ENCODE measurements at places on chromosomes 1 and 21.
A peak's percentile ranks its signal among the peaks of the same experiment; 100 is the strongest.

DNA sequence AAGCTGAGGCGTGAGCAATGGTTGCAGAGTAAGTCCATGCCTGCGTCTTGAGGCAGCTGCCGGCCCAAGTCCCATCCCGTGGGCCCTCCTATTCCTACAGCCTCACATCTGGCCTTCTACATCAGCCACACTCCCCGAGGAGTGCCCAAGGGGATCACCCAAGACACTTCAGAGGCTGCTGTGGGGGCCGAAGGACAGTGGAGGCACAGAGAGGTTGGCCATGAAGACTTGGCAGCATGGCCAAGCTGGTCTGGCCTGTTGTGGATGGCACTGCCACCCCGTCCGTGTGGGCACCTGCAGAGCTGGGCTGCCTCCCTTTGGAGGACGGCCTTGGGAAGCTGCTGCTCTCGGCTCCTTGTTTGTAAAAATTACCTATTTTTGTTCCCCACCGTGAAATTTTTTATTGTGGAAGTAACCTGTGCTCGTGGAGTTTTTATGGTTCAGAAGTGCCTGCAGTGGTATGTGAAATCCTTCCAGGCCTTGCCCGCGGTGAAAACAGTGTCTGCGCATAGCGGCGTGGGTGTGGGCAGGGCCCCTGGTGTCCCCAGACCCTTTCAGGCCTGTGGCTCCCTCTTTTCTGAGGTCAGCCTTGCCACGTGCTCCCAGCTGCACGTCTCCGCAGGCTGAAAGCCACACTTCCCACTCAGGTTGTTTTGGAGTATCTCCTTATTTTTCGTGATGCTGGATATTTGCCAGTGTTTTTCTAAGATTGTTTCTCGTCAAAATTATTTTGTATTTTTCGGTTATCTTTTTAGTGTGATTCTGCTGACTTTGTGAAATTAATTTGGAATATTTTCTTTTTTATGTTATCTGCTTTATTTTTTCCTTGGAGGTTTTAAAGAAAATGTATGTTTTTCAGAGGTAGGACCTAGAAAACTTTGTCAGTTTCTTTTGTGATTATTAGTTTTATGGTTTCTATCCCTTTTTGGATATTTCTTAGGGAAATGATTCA lies 20.6 kb downstream of the SLX9 start:
- no peak for DNase-seq

- DNase-seq: no peak
Measured at GRCh38 chr1:87296206-87296605, 32.5 kb upstream of the LMO4 start.

GRCh38 chr1:11316701-11317100 lies 43.7 kb downstream of the UBIAD1 start:
- DNase-seq: no peak

DNA sequence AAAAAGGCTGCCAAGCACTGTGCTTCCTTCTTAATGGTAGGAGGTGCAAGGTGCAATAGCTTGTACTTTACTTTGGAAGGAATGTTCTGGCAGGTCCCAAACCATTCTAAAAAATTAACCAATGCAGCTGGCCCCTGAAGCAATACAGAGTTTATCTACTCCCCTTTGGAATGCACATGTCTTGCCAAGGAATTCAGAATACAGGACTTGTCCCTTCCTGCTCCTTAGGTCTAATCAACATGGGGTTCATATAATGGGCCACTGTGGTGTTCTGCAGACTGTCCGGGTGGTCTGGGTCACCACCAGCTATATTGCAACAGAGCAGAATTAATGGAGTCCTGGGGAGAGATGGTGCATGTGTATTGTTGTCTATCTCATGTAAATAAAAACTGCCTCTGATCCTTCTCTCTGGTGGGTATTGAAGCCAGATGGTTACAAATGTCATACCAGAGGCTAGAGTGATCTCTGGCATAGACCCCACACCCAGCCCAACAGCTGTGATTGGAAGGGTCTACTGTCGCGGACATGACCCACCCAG lies 112.8 kb downstream of the RIPK4 start:
- no peak for DNase-seq

DNA sequence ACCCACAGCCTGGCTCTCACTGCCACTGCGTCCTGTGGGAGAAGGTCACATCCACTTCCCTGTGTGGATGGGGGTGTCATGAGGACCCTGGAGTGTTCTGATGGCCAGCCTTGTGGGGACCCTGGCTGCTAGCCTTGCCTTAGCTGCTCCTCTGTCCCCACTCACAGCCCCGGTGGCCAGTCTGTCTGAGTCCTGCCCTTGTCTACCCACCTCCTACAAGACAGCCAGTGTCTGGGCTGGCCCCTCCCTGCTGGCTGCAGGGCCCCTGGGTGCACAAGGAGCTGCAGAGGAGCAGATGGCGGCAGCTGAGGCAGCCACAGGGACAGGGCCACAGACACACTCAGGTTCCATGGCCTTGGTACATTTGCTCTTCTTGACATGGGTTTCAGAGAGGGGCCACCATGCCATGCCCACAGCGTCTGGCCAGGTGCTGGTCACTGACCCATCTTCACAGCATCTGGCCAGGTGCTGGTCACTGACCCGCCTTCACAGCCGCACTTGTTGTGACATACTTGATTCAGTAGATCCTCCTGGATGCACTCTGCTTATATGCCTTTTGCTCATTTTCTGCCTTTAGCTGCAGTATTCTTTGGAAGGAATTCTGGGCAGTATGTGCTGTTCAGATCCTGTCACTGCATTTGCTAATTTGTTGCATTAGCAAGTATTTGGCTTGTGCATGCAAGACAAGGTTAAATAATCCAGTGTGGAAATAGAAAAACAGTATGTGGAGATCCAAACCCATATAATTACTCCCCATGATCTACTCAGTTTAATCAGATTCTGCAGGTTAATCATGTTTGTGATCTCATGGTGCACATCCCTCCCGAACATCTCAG lies 157.8 kb downstream of the PCBP3 start:
- no peak for DNase-seq

GRCh38 chr1:241799416-241799815 lies 48.6 kb upstream of the EXO1 start:
- DNase-seq: no peak

DNA sequence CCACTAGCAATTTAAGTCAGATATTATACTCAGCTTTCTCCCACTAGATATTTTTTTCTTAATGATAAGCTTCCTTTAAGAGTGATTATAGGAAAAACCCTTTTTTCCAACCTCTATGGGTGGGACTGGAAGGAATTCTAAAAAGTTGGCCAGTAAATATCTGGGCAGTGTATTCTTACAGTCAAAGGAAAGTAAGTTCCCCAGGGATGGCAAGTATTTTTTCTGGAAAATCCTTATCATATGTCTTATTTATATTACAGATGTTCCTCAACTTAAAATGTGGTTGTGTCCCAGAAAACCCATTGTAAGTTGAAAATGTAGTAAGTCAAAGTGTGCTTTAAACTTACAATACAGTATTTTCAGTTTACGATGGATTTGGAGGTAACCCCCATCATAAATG lies 29.2 kb downstream of the CMPK1 start:
- DNase-seq: no peak

- DNase-seq: no peak
Measured at GRCh38 chr1:163863731-163864130, 542.0 kb downstream of the NUF2 start.

DNA sequence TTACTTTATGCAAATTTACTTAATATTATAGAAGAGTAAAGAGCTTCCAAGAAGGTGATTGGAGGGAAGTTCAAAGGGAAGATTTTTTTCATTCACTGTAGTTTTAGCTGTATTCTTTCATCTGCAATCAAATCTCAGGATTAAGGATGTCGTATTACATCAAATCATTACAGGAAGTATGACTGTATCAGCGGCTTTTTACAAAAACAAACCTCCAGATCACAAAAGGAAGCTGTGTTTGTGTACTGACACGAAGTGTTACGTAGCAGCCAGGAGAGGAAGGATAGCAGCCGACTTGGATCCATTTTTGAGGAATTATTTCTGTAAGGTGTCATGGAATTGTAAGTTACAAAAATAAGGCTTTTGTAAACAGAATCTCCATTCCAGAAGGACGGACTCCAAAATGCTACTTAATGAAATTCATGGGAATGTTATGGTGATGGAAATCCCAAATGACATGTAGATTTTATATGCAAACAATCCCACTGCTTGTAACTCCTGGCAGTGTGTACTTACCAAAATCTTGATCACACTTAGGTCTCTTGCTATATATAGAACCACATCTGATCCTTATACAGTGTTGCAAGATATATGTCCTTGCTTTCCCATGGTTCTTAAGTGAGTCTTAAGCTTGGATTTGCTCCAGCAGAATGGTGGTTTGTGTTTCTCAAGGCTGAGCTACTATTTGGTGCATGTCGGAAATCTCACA lies 49.8 kb downstream of the KCNJ15 start:
- no peak for DNase-seq

- no peak for DNase-seq
Measured at GRCh38 chr1:45979778-45980176, 152.7 kb downstream of the PIK3R3 start.

DNA sequence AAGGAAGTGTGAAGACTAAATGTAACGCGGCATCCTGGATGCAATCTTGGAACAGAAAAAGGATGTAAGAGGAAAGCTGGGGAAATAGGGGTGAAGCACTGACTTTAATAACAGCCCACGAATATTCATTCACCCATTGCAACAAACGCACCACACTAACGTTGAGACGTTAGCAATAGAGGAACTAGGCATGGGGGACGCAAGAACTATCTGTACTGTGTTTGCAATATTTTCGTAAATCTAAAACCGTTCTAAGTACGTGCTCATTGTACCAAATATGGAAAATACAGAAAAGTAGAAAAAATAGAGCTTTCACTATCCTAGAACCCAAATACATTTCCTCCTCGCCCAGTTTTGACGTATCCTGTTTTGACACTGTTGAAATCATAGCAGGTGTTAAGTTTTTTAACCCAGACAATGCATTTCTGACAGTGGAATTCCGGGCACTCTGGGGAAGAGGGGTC lies 3.9 kb downstream of the LAPTM5 start:
- peak; percentile 72 for DNase-seq

DNA sequence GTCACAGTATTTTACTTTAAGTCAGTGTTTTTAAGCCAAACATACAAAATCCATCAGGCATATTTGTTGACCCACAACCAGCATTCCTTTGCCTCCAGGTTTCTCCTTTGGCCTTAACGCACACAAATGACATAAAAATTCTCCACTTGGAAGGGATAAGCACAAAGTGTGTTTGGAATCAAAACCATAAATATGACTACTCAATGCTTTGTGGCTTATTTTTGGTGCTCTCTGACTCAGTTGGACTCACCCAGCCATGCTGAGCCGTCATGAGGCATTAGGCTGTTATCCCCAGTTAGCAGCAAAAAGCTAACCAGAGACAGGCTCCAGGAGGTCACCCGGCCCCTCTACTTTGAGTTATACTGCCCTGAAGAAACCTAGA lies 948 bp downstream of the PRUNE1 start:
- no peak for DNase-seq

DNA sequence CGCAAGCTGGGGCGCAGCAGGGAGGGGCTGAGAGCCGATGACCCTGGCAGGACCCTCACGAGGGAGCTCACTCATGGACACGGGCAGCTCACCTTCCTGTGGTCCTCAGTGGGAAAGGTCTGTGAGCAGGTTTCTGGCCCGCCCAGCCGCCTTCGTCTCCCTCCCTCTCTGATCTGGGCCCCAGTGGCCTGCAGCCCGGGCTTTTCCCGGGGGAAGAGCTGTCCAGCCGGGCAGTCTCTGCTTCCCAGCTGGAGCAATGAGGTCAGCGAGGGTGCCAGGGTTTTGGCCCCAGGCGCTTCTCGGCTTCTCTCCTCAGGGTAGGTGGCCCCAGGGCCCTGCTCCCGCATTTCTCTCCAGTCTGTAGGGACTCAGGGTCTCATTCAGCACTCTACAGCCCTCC lies 22.2 kb upstream of the ARHGEF16 start:
- DNase-seq: no peak

GRCh38 chr21:30257773-30258172 lies 25.0 kb downstream of the KRTAP24-1 start:
- peak; percentile 49 for DNase-seq

DNA sequence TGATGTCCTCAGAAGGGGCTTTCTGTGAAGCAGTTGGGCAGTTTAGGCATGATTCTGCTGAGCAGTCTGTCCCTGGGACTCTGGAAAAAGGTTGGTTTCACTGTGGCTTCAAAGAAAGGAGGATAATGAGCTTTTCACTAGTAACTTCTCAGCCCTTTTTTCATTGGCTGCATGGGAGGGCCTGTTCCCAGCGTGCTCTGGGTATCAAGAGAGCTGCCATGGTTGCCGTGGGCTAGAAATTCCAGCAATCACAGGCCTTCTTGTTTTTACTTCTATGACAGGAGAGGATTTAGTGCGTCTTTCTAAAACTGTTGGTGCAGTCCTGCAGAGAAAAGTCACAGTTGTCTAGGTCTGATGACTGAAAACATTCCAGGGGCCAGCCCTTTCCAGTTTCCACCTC lies 7.2 kb downstream of the SZRD1 start:
- no peak for DNase-seq

DNA sequence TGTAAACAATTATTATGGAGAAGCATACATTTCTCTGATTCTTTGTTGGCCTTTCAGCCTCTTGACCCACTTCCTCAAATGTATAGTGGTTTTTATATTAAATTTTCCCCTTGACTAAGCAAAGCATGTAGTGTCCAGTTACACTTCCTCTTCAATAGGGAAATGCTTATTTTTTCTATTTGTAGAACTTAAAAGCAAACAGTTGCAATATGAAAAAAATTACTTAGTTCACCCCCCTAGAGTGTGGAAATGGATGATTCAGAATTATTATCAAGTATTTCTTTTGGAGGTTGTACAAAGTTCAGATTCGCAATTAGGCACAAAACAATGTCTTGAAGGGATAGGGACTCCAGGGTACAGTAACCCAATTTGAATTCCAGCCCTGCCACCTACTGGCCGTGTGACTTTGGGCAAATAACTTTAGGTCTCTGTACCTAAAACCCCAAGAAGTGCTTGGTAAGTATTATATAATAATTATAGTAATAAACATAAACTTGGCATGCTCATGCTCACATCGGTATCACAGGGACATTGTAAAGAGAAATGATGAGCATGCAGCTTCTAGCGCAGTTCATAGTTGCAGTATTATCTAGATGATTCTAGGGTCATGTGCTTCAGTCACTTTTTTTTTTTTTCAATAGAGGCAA lies 28.6 kb upstream of the IFNGR2 start:
- DNase-seq: peak; percentile 59

Data from Peyer's patch (tissue), 4 donors.